ENCODE measurements at places on chromosomes 4 and X.

DNA sequence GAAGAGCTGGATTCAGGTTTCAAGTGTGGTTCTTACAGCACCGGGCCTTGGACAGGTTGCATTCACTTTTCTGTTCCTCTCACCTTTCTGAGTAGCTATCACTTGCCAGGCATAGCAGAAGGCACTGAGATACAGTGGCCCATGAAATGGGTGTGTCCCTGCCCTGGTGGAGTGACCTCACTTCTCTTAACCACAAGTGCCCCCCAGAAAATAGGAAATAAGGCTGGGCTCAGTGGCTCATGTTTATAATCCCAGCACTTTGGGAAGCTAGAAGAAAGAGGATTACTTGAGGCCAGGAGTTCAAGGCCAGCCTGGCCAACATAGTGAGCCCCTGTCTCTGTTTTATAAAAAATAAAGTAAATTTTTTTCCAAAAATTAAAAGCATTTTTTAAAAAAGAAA lies 101.7 kb upstream of the KIT start:
- DNase-seq: no peak

DNA sequence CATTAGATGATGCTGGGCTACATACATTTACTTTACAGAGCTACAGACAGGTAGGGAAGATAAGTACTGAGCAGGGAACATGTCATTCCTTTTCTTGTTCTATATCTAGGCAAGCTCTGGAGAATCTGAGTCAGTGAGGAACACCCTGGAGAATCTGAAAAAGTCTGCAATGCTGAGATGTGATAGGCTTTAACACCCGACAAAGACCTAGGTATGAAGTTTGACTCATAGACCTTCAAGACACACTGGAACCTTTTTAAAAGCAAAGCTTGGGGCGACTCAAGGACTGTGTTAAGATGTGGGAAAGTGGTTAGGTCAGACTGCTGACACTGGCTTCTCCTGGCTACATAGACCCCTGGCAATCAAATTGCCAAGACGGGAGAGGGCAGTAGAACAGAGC lies 42.8 kb downstream of the OSTC start:
- no peak for DNase-seq

GRCh38 chrX:14899607-14900006 lies 26.4 kb downstream of the MOSPD2 start:
- DNase-seq: no peak

GRCh38 chr4:176896211-176896610 lies 103.5 kb upstream of the VEGFC start:
- DNase-seq: no peak

- no peak for DNase-seq
These were observed 124.0 kb upstream of the CLNK start for GRCh38 chr4:10808591-10808990.

Data from stimulated activated CD8-positive, alpha-beta memory T cell treated with anti-CD3 and anti-CD28 coated beads, Interleukin-15, amount 100 ng/mL, for 1 hour (primary cell).